ENCODE measurements at places on chromosomes 6 and 20. TPM values are rescaled to one million over a fixed set of nuclear protein-coding genes. Genes with fewer than 3 reads are reported as not detected.

GRCh38 chr20:18638768-18639167 lies 50.9 kb downstream of the DTD1 start:
- no peak for DNase-seq

- no peak for DNase-seq
Measured at GRCh38 chr20:33796907-33797544, 14.1 kb upstream of the CHMP4B start.

- no peak for DNase-seq
Measured at GRCh38 chr6:111870051-111870741, 3.1 kb downstream of the FYN start.

GRCh38 chr6:167879612-167880011 lies 52.9 kb downstream of the AFDN start:
- no peak for DNase-seq

DNA sequence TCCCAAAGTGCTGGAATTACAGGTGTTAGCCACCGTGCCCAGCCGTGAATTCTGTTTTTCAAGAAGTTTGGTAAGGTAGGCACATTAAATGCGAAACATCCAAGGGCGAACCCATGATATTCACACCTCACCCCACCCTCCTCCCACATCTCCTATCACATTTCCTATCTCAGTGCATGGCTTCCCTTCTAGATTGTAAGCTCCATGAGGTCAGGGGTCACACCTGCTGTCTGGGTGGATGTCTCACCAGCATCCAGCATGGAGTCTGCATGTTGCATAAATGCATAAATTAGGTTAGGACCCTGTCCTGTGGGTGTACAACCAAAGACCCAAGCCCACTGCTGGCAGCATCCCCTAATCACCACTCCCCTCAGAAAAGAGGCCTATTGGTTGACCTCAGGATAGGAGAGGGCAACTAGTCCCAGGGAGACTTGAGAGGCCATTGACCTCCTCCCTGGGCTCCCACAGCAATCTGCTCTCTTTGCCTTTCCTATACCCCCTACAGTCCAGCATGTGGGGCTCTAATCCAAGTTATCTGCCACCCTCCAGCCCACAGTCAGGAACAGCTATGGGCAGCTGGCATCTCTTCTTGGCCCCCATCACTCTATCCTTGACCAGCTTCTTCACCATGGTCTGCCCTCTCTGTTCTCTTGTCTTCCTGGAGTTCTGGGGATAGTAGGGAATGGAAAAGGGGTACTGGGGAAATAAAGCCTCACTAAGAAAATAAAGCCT lies 4.2 kb downstream of the PRRT1 start:
- DNase-seq: no peak

- no peak for DNase-seq
Measured at GRCh38 chr20:11712639-11713160, 205.0 kb upstream of the BTBD3 start.

DNA sequence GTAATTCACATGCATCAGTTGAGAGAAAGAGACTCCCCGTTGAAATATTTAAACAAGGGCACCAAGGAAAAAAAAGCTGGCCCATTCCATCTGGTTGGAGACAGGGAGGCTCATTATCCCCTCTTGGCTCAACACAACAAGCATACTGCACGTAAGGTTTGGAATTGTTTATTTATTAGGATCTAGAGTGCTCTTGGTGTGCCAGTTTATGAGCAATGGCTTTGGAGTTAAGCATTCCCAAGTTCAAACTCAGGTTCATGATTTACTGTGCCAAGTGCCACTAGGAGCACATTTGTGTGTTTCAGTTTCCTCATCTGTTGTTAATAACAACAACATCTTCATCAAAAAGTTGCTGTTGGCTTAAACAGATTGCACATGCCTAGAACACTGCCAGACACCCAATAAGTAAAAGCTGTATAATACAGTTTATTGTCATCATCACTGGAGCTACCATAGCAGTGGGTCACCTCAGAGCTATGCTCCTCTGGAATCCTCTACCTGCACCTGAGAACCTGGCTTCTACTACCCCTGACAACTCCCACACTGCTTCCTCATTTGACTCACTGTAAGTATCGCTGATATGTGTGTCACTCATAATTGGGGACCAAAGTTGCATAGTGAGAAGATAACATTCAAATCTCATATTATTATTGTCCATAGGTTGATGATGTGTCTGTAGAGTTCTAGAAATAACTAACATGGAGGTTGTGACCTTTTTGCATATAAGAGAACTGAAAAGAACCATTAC lies 5.4 kb downstream of the SLC17A3 start:
- no peak for DNase-seq

DNA sequence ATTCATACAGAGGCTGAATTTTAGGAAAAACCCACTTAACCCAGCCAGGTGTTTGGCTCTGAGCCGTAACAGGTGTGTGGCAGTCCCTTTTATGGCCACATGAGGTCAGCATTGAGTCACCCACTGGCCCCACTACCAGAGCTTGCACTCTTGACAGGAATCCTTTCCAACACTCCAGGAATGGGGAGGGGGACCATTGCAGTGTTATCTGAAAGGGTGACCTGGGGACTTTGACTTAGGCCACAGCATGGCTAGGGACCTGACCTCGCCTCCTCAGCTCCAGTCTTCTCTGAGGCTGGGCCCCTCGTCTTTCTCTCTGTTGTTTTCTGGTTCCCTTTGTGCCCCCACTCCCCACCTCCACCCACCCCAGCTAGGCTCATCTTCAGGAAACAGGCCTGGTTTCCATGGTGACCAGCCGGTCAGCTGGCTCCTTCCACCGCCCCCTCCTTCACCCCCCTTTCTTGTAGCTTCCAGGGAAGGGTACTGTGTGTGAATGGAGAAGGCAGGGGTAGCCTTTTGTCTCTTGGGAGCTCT lies 2.1 kb upstream of the TMEM151B start:
- no peak for DNase-seq

DNA sequence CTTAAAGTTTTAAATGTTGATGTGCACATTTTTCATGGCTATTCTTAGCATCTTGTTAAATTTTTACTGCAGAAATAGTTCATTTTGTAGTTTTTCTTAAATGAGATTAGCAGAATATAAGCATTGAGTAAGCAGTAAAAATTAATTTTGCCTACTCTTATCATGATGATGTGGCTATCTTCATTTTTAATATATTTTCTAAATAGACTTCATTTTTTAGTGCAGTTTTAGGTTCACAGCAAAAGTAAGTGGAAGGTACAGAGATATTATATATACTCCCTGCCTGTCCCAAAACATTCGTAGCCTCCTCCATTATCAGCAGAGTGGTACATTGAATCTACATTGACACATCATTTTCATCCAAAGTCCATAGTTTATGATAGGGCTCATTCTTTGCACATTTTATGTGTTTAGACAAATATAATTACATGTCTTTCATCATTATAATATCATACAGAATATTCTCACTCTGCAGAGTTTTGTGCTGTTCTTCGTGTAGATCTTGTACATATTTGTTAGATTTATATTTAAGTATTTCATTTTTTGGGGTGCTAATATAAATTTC lies 13.7 kb downstream of the STXBP5 start:
- DNase-seq: no peak

OPRL1 gene
- total RNA-seq: 0.75 TPM

LST1 gene
- 2.8 TPM for total RNA-seq

TBXT gene
- total RNA-seq: not detected

LY6G6C gene
- total RNA-seq: not detected

RIPPLY2 gene
- total RNA-seq: not detected

TPBG gene
- total RNA-seq: 7.4 TPM

All from right atrium auricular region (tissue), 2 donors.